ENCODE measurements at places on chromosomes 3 and 15.

DNA sequence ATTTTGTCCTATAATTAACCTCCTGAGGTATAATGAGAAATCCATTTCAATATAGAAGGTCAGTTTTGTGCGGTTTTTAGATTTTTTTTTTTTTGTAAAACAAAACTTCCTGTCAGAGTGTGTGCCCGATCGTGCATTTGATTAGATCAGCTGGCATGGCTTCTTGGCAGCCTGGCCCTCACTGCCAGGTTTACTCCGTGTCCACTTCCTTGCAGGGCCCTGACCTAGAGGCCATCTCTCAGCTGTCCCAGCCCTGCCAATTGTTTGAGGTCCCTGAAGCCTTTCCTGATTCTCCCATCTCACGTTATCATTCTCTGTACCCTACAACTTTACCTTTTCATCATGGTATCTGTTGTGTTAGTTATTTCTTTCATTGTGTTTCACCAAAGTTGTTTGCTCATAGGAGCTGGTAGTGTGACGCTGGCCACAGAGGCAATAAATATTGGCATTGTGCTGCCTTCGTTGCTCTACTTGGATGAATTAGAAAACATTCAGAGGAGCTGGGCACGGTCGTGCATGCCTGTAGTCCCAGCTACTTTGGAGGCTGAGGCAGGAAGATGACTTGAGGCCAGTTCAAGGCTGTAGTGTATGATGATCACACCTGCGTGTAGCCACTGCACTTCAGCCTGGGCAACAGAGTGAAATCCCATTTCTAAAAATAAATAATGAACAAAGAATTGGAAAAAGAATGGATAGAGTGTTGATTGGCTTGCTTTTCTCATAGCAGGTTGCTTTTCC, 202.0 kb downstream of the GHSR start:
- DNase-seq = no peak

GRCh38 chr15:51841406-51842040, 12.1 kb downstream of the TMOD3 start:
- DNase-seq = no peak

DNA sequence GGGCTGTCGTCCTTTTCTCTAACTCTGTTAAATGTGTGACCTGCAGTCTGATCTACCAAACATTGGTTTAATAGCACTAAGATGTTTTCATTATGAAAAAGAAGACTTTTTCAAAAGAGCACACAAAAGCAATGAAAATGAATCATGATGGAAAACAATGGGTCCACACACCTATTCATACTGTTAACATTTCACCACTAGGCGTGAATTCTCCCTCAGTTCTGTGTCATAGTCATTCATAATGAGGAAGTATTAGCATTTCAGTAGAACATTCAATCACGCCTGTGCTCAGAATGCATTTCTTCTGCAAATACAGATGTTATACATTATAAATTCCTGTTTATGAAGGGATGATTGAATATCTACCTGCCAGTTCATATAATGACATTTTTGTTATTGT, 35.9 kb downstream of the EIF4E3 start:
- DNase-seq = no peak

GRCh38 chr3:40308725-40309417, 636 bp upstream of the EIF1B start:
- no peak for DNase-seq

- no peak for DNase-seq
Measured at GRCh38 chr3:70090322-70090913, 90.9 kb downstream of the SAMMSON start.

GRCh38 chr3:112000966-112001365, 2.2 kb downstream of the TAGLN3 start:
- no peak for DNase-seq

DNA sequence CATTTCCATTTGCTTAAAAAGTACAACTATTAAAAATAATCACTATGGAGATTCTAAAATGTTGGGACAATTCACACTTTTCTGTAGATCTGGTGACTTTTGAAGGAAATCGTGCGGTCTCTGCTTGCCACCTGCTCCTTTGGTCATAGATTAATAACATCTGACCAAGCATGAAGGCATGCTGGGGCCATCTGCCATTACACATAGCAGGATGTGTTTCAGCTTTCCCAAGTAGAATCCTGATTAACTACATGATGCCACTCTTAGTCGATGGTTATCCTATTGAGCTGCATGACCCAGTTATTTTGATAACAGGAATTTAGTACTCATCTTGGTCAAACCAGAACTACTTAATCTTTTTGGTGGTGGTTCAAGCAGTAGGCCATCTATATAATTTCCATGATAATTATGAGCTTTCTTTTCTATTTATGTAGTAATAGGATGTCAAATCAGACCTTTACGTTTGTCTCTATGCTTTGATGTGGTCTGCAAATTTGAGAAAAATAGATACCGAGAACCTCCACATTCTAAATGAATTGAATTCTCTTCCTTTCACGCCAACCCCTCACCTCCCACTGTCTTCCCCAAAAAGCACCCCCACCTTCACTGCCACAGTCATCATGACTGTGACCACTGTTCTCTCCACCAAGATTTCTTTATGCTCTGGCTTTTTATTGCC, 158.1 kb downstream of the DIPK2A start:
- no peak for DNase-seq

DNA sequence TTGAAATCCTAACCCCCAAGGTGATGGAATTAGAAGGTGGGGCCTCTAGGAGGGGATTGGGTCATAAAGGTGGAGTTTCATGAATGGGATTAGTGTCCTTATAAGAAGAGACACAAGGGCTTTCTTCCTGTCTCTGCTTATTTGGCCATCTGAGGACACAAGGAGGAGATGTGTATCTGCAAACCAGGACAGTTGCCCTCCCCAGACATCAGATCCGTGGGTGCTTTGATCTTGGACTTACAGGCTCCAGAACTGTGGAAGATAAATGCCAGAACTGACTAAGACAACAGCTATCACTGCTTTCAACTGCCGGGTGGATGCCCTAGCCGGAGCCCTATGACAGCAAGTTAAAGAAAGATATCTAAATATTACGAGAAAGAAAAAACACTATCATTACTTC, 94.4 kb downstream of the CHRNA7 start:
- no peak for DNase-seq

DNA sequence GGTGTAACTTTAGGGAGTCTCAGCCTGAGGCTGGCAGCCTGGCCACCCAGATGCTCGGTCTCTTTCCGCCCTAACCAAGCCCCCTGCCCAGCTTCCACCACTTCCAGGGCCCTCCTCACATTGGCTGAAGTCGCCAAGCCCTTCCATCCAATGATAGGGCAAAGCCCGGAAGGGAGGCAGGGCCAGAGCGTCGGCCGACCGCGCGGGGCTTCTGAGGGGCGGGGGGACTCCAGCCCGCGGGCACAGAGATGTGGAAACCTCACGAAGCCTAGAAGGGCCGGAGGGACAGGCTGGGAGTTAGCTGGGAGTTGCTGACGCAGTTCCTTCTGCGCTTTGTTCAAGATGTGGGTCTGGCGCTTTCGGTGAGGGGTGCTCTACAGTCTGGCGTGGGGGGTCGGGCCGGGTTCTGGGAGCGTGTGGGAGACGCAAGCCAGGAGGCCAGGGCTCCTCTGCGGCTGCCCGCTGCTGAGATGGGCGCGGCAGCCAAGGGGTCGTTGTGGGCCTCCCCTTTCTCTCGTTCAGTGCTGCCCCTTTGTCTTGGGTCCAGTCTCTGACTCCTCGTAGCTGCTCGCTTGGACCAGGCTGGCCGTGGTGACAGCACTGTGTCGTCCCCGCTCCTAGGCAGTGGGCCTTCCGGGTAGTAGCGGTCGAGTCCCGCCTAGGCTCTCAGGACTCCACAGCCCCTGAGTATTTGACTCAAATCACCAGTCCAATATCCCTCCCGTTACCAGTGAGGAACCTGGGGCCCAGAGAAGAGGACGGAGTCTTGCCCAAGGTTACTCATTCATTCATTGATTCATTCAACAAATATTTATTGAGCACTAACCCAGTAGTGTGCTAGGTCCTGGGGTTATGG, at the start of gene ZNF660:
Gene ZNF660, plus strand, starts transcription at position 319 of the 856 bp plus-strand sequence. CDS start 9,230 bp downstream, outside the sequence.
- no peak for DNase-seq

DNA sequence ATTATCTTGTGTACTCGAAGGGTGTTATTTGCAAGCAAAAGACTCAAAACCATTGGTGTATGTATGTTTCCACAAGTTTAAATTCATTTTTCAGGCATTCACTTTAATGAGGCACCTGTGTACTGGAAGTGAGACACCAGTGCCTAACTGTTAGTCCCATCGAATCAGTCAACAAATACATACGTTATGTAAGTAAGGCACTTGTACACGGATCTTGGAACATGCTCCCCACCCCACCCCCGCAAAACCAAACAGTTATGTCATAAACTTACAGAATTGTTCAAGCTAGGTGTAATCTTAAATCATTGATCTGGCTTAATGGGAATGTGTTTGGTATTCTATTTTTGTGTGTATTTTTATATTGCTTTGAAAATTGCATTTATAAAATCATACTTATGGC, 17.1 kb downstream of the LRRC28 start:
- no peak for DNase-seq

Measured in CD4-positive, alpha-beta T cell treated with Interleukin-17A for 1 hour (primary cell).